ENCODE measurements at places on chromosomes 16 and 17.

DNA sequence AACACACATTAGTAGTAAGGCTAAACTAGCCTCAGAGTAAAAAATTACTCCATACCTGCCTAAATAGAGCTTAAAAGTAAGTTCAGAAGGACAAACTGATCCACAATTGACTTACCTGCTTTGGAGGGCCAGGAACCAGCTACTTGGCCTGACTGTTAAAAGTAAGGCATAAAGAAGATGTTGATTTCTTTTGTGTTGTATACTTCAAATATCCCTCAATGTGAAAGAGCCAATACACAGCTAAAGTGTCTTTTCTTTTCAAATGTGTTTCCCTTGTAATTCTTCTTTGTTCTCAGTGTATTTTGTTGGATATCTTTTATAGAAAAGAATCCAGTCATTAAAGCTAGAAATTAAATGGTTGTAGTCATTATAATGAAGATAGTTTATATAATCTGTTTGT lies 171.1 kb downstream of the TANC2 start:
- DNase-seq = no peak

GRCh38 chr16:70647441-70648359 lies 1.3 kb downstream of the IL34 start:
- DNase-seq = no peak

DNA sequence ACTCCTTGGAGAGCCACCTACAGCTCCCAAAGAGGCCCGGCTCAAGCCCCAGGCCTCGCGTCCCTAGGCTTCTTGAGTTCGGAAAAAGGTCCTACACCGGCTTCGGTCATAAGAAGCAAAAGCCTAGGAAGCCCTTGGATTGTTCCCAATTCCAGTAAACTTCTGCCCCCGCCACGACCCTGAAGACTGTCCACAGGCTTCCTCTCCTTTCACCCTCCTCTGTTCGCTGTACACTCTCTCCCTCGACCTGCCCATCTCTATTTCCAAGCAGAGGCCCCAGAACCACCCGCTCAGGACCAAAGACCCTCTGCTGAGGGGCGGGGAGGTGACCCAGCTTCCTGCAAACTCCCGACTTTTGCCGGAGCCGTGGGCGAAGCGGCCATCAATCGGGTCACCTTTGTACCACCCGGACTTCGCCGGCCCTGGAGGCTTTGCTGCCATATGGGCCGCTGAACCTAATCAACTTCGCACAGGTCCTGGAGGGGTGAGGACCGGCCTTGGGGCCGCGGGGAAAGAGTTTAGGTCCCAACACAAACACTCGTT lies 2.7 kb downstream of the HOXB2 start:
- peak; percentile 33 for DNase-seq

DNA sequence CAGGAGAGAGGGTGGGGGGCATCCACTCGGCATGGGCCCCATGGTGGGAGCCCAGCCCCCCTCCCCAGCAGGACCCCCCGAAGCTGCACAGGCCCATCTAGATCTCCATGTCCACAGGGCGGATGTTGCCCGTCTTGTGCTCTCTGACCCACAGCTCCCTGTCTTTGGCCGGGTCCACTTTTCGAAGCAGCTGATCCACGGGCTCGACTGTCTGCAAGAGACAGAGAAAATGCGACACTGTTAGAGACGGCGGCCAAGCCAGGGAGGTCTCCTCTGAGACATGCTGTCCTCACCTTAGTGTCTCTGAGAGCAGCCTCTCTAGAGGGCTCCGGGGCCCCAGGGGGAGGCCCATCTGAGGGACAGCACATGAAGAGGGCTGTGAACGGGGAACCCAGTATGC lies 12.1 kb upstream of the RCVRN start:
- no peak for DNase-seq

DNA sequence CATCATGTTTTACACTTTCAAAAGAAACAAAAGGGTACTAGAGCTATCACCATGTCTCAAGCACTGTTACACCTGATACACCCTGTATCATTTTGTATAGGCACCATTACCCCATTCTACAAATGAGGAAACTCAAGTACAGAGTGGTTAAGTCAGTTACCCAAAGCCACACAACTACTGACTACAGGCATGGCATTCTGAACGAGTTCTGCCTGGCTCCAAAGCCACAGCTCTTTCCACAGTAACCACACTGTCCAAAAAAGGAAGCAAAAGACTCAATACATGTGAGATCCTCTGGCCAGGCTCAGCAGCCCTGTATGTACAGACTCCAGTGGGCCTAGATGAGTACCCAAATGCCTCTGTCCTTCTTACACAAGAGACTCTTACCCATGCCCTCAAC lies 4.7 kb downstream of the DYNC1LI2 start:
- no peak for DNase-seq

GRCh38 chr16:82282662-82283061 lies 112.6 kb upstream of the MPHOSPH6 start:
- no peak for DNase-seq

DNA sequence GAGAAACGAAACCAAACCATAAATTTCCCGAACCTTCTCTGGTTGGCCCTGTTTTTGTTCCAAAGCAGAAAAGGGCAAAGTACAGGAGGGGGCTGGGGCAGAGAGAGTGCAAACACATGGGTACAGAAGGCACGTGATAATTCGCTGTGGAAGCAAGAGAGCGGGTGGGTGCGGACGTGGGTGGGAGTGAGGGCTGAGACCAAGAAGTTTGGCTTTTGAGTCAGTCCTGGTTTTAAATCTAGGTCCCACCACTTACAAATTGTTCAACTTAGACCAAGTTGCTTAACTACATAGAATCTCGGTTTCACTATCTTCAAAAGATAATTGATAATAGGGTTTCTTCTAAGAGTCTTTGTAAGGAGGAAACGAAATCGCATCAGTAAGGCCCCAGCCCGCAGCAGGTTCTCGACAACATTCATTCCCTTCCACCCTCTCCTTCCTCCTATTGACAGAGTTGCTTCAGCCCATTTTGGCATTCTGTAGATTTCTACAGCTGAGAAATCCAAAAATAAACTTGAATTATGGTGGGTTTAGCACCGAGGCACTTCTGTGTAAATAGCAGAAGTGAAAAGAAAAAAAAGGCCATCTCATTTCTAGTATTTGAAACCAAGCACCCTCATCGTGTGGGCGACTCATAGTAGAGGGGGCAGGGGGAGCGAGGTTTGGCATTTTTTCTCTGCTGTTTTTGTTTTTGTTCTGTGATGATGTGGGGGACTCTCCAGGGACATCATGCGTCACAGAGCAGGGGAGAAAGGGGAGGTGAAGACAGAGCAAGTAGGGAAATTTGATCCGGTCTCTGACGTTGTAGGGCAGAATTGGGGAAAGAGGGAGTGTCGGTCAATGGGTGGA lies 33.6 kb upstream of the CCR7 start:
- peak; percentile 90 for DNase-seq

DNA sequence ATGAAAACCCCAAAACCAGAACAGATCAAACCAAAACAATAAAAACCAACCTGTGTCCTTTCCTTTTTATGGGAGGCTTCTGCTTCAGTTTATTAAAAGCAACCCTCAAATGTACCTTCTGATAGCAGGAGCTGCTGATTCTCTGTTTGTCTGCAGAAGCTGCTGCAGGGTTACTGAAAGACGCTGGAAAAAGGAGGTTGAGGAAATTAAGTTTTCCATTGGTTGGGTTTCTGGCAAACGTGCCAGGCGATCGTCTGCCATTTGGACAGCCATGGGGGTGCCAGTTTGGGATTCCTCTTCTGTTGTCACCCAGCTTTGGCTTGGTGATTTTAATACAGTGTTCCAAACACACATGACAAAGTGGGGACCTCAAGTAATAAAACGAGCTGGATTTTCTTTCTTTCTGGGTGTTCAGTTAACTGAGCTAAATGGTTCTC lies 185.4 kb upstream of the ZFHX3 start:
- DNase-seq = no peak

GRCh38 chr16:49834531-49835151 lies 21.3 kb downstream of the ZNF423 start:
- DNase-seq = no peak

GRCh38 chr17:49196520-49196919 lies 13.9 kb downstream of the GNGT2 start:
- no peak for DNase-seq

- peak; percentile 95 for DNase-seq
Observed at GRCh38 chr16:30186782-30187555, 3.6 kb downstream of the CORO1A start.

GRCh38 chr17:71970312-71970711 lies 150.5 kb upstream of the SOX9 start:
- DNase-seq = no peak

GRCh38 chr17:81285179-81285878 lies 9.8 kb downstream of the SLC38A10 start:
- peak; percentile 73 for DNase-seq

DNA sequence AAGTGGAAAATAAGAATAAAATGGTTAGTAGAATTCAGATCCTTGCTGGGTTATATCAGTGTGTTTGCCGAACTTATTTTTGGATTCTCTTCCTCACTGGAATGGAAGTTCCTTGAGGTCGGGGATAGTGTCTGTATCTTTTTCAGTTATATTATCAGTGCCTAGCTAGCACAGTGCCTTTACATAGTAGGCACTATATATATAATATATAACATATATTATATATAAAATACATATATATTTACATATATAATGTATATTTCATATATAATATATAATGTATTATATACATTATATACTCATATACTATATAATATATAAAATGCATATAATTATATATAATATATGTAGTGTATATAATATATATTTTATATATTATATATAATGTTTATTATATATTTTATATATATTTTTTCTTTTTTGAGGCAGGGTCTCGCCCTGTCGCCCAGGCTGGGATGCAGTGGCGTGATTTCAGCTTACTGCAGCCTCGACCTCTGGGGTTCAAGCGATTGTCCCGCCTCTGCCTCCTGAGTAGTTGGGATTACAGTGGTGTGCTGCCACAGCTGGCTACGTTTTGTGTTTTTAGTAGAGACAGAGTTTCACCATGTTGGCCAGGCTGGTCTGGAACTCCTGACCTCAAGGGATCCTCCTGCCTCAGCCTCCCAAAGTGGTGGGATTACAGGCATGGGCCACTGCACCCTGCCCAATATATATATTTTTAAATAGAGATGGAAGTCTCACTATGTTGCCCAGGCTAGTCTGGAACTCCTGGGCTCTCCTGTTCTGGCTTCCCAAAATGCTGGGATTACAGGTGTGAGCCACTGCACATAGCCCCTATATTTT lies 3.2 kb downstream of the NFATC3 start:
- no peak for DNase-seq

GRCh38 chr17:32104158-32104557 lies 38.1 kb upstream of the RHOT1 start:
- no peak for DNase-seq
